CD4-positive, alpha-beta memory T cell (primary cell): ENCODE measurements at places on chromosomes 5 and 9.

GRCh38 chr5:135591277-135591676 is 12.5 kb upstream of the CXCL14 start:
- no peak for DNase-seq

DNA sequence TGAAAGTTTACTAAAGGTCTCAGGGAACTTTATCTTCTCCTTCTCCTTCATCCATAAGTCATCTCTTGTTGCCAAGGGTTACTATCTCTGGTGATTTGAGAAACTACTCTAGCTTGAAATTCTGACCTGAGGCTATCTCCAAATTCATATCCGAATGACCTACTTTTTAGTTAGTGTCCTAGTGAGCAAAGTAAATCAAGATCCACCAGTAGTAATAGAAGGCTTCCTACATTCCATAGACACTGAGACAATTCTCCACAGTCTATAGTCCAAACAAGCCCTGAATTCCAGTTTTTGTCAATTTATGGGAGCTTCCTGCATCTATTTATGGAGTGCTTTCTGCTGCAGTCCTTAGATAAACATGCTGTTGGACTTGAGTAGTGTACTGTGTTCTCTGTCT is 5.0 kb downstream of the IL7R start:
- DNase-seq = no peak

DNA sequence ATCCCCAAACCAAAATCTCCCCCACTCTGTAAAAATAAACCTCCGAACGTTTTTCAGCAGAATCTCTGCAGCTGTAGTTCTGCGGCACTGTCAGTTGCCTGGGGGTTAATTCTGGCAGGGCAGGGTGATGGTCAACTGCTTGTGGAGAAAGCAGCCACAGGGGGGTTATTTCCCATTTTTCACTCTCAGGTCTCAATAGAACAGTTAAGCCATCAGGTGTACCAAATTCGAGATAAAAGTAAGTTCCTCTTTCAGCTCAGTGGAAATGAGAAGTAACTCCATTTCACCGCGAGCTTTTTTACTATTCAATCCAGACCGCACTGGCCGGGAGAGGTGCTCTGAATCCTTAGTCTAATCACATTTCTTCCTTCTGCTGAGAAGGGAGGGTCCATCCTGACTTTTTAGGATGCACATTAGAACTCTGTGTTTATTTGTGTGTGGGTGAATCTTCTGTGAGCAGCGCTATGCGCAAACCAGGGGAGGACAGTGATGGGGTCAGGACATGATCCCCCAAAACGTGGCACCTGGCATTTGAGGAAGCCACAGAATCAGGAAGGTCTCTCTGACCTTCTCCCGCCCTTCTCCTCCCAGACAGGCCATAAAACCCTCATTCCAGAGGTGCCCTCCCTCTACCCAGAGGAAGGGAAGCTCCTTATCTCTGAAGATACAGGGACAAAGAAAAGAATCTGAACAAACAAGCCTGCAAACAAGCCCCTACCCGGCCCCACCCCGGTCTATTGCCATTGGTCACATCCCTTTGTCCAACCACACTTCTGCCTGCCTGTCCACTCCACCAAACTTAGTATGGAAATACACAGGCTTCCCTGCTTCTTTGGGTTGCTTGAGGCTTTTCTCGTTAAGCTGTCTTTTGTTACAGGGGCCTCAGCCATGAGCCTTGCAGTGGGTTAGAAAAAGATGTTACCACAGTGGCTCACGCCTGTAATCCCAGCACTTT is 229.0 kb downstream of the ROR2 start:
- DNase-seq = no peak

DNA sequence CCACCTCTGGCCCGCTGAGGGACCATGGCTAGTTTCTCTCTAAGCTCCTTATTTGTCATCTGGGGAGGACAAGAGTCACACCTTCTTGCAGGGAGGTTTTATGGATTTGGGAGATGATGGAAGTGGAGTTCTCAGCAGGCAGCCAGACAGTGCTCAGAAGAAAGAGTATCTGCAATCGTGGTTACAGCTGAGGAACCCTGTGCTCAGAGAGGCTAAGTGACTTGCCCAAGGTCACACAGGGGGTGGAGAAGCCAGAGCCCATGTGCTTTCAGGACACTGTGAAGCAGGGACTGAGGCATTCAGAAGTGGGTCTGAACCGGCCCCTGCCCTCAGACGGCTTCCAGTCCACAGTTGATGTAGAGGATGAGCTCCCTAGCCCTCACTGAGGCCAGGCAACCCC is 10.8 kb downstream of the PRRX2 start:
- no peak for DNase-seq

DNA sequence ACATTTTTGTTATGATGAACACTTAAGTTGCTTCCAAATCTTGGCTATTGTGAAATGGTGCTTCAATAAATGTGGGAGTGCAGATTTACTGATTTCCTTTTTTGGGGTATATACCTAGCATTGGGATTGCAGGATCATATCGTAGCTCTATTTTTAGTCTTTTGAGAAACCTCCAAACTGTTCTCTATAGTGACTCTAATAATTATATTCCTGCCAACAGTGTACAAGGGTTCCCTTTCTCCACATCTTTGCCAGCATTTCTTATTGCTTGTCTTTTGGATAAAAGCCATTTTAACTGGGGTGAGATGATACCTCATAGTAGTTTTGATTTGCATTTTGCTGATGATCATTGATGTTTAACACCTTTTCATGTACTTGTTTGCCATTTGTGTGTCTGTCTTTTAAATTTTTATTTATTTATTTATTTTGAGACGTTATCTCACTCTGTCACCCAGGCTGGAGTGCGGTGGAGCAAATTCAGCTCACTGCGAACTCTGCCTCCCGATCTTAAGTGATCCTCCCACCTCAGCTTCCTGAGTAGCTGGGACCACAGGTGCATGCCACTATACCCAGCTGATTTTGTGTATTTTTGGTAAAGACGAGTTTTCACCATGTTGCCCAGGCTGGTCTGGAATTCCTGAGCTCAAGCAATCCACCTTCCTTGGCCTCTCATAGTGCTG is 59.0 kb downstream of the UNC13B start:
- DNase-seq = no peak

- no peak for DNase-seq
Measured at GRCh38 chr5:142726188-142726731, 40.4 kb upstream of the FGF1 start.

GRCh38 chr5:177306674-177307543 is 3.3 kb downstream of the PRELID1 start:
- no peak for DNase-seq

GRCh38 chr5:95422838-95423237 is 31.7 kb downstream of the FAM81B start:
- no peak for DNase-seq

- no peak for DNase-seq
Measured at GRCh38 chr5:52922384-52922783, 66.8 kb upstream of the ITGA2 start.

DNA sequence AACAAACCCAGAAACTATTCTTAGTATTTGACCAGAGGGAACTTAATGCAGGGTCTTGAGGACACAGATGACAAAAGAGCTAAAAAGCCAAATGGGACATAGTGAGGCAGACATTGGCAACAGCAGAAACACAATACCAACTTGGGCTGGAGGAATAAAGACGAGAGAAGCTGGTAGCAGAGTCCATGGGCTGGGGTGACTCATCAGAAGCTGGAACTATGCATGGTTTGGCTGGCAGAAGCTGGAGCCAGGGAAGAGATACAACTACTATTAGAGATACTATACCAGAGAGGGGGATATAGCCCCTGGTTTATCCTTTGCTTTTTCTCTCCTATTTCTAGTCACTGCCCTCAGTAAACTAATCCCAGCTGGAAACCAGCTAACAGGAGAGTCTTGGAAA is 29.2 kb upstream of the DPYSL3 start:
- DNase-seq = no peak

GRCh38 chr9:88017096-88017495 is 42.8 kb upstream of the CDK20 start:
- no peak for DNase-seq

DNA sequence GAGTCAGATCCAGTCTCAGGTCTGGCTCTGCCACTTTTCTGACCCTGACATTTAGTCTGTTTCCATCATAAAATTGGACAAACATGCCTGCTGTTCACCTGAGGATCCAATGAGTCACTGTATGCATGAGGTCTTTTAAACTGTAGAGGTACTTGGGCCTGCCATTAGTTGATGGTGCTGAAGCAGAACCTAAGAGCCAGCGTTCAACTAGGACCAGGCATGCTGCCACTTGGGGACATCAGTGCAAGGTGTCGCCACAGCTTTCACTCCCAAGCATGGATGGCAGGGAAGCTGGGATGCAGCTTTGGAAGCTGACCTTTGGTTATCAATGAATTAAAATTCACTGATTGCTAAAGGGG is 37.1 kb downstream of the NEUROG1 start:
- DNase-seq = no peak

GRCh38 chr5:107766972-107767371 is 96.2 kb upstream of the EFNA5 start:
- no peak for DNase-seq

DNA sequence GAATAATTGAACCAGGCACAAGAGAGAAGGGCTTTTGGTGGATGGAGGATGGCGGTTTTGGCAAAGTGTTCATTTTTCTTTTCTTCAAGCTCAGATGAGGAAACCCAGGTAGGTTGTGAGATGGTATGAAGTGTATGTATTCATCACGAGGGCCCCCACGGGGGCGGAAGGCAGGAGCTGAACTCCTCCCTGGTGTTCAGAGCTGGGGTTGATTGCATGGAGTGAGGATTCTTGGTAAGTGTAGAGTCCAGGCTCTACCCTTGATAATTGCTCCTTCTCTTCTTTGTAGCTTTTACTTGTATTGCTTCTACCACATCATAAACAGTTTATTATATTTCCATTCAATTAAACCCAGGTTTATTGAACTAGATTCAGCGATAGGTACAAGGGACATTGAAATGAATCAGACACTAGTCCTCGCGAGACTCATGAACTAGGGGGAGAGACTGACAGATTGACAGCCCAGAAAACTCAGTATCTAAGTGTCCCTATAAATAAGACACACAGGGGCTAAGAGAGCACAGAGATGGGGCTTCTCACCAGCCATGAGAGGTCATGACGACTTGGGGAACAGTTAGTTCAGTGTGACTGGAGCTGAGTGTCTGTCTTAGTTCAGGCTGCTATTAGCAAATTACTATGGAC is 116.7 kb upstream of the KLF4 start:
- DNase-seq = no peak

GRCh38 chr5:165521816-165522610 is 2016.6 kb downstream of the MAT2B start:
- no peak for DNase-seq

- DNase-seq = no peak
Measured at GRCh38 chr5:33701251-33701650, 190.5 kb downstream of the ADAMTS12 start.

- DNase-seq = no peak
Measured at GRCh38 chr5:65832603-65833228, 93.7 kb upstream of the ERBIN start.

- DNase-seq = no peak
Measured at GRCh38 chr5:76801159-76801802, 17.5 kb upstream of the F2RL1 start.

DNA sequence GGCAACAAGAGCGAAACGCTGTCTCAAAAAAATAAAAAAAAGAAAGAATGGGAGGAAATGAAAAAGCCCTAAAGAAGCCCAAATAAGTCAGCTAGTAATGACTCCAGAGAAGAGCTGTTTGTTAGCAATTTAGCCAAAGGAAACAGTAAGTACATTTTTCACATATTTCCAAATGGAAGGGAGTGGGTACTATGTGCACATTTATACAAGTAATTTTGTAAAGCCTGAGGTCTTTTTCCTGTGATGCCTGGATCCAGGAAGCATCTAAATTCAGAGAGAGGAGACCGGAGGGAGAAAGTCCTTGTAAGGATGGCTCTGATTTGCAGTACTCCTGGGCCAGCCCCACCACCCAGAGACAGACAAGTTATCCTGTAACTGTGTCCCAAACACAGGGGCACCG is 14.7 kb downstream of the FBP1 start:
- DNase-seq = no peak

- DNase-seq = no peak
Measured at GRCh38 chr9:133793471-133793870, 55.3 kb upstream of the SARDH start.

GRCh38 chr9:109883623-109884022 is 103.6 kb downstream of the PALM2AKAP2 start:
- DNase-seq = no peak

GRCh38 chr9:114880291-114880745 is 50.1 kb downstream of the TNFSF8 start:
- no peak for DNase-seq

- no peak for DNase-seq
Measured at GRCh38 chr5:15571081-15571480, 71.1 kb downstream of the FBXL7 start.
